Large intestine (tissue), 12 donors: ENCODE measurements at places on chromosomes 5 and 9. TPM values are rescaled to one million over a fixed set of nuclear protein-coding genes. Genes with fewer than 3 reads are reported as not detected.

Gene PTGR1
- polyA plus RNA-seq = 88.5 TPM

GRCh38 chr9:135864447-135865049 lies 42.8 kb downstream of the CAMSAP1 start:
- peak; percentile 17 for DNase-seq

Gene CD72
- 1.8 TPM for polyA plus RNA-seq

DNA sequence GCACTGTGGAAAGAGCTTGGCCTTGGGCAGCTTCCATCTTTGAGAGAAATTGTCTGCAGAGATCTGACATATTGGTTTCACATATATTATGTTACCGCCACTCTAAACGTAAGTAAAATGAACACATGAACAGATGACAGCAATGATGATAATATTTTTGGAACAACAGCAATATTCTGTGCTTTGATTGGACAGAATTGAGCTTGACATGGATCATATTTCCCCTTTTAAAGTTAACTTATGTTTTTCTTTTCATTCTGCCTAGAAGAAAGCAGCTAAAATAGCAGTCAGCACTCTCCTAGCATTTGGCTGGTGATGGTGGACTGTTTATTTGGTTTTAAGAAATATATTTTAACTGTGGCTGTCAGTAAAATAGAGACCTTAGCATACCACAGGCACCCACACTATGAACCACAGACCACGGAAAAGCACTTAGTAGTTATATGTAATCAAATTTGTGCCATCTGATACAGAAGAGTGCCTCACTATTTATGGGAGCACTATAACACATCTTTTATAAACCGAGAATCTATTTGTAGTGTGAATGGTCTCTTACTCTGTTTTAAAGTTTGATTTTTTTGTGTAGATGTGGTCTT lies 1.8 kb upstream of the CFAP95 start:
- no peak for DNase-seq
